Activated naive CD4-positive, alpha-beta T cell treated with anti-CD3 and anti-CD28 coated beads, Interleukin-2, amount 50 U/mL, for 72 hours (primary cell): ENCODE measurements at places on chromosomes 1 and 21. TPM values are rescaled to one million over a fixed set of nuclear protein-coding genes. Genes with fewer than 3 reads are reported as not detected.

DNA sequence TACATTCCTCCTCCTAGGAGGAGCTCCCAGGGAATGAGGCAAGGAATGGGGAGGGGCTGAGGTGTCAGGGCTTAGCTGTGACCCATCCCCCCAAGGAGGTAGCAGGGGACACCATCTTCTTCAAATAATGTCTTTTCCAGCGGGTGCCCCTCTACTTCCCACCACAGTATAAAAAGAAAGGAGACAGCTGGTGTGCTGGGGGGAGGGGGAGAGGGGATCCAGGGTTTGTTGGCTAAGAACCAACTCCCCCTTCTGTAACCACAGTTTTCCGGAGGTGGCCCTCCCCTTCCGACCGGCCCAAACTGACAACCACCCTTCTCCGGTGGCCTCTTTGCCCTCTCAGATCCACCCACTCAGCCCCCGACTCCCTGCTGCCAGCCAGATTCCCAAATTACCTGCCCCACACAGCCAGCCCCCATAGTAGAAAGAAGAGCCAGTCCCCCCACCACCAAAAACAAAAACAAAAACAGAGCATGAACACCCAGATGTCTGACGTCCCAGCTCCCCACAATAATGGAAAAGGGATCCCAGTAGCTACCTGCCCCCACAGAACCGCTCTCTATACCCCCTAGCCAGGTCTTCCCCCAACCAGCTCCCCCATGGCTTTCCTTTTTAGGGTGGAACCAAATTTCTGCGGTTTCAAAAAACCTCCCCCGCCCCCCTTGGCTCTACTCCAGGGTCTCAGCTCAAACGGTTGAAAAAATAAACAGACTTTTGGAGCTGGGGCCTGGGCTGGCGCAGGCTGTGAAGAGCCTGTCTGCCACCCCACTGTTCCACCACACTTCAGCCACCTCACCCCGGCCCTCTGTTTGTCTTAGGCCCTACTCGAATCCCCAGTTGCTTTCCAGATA is 2.1 kb downstream of the ARHGEF2 start:
- peak; percentile 34 for DNase-seq

Gene C1orf94
- not detected for total RNA-seq

Gene RYR2
- not detected for total RNA-seq

DNA sequence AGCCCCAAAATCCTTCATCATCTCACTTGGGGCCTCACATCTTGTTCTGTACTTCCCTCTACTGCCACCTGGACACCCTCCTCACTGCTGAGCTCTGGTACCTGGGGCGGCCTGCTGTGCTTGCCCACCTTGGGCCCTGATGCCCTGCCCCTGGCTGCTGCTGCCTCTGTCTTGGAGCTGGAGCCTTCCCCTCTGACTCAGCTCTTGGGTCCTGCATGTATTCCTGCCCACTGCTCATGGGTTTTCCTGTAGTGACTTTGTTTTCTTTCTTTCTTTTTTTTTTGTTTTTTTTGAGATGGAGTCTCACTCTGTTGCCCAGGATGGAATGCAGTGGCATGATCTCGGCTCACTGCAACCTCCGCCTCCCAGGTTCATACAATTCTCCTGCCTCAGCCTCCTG is 37.5 kb downstream of the TRAPPC10 start:
- DNase-seq, result no peak

DNA sequence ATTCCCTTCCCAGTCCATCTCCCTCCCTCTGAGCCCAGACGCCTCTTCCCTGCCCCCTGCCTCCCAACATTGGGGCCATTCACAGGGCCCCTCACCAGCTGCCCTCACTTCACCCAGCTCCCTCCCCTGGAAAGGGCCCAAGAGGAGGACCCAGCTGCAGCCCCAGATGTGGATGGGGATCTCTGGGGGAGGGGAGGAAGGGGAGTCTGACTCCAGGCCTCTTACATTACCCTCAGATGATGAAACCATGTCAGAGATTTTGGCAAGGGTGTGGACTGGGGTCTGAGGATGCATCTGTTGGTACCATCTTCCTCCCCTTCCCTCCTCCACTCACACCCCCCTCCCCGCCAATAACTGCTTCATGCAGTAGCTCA is 1.1 kb upstream of the KIF21B start:
- DNase-seq, result no peak

Gene C1orf52
- total RNA-seq, result 35.4 TPM

GRCh38 chr1:155977690-155978324 is 540 bp downstream of the ARHGEF2 start:
- DNase-seq, result peak; percentile 42

GRCh38 chr1:169745015-169745861 is 11.4 kb upstream of the SELE start:
- DNase-seq, result no peak

GRCh38 chr1:65866439-65866838 is 73.7 kb downstream of the PDE4B start:
- DNase-seq, result no peak

- no peak for DNase-seq
Measured at GRCh38 chr1:31961536-31961935, 23.4 kb upstream of the PTP4A2 start.

GRCh38 chr1:91513160-91513559 is 12.5 kb downstream of the CDC7 start:
- no peak for DNase-seq

Gene KCNN3
- 0.32 TPM for total RNA-seq

DNA sequence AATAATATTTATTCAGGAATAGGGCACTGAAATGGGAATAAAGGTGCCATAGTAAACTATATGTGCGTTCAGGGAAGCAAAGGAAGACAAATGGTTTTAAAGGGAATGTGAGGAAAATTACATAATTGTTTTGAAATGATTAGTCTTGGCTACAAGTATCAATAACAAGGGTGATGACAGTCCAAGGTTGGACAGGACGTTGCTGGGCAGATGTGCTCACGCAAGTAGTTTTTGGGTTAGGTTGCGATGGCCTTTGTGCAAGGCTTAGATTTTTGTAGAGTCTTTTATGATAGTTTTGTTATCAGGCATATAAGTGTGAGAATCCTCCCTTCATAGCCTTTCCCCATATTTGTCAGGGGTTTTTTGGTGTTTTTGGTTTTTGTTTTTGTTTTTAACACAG is 57.0 kb downstream of the SPATA6 start:
- DNase-seq, result no peak

DNA sequence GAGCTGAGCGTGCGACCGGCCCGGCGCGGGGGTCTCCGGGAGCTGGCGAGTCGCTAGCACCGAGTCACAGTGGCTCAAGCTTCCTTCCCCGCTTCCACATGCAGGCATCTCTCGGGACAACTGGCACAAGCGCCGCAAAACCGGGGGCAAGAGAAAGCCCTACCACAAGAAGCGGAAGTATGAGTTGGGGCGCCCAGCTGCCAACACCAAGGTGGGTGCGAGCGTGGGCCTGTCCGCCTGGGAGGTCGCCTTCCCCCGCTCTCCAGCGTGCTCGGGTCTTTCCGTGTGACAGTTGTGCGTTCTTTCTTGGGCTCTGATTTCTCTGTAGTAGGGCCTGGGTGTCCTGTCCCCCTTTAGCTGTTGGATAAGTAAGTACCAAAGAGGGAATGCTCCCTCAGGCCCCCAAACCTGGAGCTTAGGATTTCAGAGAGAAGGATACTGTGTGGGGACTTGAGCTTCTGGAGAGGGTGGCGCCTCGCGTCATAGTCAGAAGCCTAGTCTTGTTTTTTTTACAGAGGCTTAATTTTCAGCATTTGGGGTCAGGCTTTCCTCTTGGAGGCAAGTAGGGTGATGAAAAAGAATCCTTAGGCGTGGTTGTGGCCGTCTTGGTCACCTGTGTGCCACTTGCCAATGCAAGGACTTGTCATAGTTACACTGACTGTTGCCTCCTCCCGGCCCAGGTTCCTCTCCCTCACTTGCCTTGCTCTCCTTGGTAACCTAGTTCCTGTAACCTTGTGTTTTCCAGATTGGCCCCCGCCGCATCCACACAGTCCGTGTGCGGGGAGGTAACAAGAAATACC is 790 bp downstream of the RPS8 start:
- peak; percentile 66 for DNase-seq

Gene CRP
- total RNA-seq, result not detected

GRCh38 chr1:38500891-38501290 is 358.7 kb downstream of the RRAGC start:
- DNase-seq, result no peak

DNA sequence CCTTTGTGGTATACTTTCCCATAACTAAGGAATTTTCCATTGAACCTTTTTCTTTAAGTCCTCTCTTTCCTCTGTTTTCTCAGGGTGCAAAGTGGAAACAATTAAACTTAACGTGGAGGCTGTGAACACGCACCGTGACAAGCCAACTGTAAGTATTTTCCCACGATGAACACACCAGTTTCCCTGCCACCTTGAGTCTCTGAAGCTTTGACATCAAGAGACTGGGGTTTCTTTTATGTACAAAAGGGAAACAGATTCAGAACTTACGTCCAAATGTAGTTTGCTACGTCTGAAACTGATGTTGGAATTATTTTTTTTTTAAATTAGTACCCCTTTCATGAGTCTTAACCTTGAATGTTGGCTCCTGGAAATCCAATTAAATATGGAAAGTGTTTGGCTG is 17.2 kb upstream of the C4BPB start:
- DNase-seq, result no peak

Gene INTS11
- 119 TPM for total RNA-seq

Gene LIX1L
- 47.9 TPM for total RNA-seq

GRCh38 chr1:174497478-174497877 is 49.7 kb downstream of the GPR52 start:
- DNase-seq, result no peak

Gene PDPN
- total RNA-seq, result not detected

Gene ADAMTSL4
- total RNA-seq, result 0.96 TPM

DNA sequence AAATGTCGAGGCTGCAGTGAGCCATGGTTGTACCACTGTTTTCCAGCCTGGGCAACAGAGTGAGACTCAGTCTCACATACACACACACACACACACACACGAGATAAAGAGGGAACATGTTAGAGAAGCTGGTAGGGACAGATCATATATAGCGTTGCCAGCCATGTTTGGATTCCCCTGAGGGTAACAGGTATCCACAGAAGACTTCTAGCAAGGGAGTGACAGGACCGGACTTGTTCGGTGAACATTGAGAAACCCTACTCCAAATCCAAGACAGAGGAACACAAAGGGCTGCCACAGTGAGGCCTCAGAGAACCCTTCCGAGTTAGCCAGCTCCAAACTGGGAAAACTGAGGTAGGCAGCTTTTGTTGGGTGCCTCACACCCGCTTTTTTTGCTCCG is 3.7 kb upstream of the SARS1 start:
- no peak for DNase-seq

DNA sequence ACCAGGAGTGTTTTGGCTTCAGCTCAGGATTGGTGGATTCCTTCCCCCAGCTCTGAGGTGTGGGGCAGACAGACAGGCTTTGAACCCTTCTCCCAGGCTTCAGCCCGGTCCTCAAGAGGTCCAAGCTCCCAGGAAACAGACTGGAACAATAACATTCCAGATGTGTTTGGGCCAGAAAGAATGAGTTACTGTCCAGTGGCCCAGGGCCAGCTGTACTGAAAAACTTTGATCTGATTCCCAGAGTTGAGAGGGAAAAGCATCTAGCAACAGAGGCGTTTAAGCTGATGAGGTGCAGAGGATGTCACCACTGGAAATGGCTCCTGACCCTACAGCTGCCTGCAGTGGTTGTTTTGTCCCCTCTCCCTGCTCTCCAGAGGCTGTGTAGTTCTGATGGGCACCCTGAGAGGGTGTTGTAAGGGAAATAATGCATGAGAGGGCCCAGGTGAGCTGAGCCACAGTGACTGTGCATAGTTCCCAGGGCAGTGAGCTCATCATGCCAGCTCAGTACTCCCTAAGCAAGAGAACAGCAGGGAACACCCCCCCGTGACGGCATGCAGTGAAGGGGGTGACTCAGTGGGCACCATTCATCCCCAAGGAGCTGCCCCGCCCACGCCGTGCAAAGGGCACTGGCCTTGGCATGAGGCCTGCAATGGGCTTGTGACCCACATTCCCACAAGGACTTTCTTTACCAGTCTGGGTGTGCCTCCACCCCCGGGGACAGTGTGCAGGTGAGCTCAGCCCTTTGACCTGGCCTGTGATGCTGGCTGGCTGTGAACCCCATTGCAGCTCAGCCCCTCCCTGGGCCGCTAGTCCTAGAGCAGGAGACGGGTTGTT is 13.8 kb upstream of the SFN start:
- DNase-seq, result no peak

Gene TRAF3IP3
- total RNA-seq, result 158 TPM

- DNase-seq, result no peak
Measured at GRCh38 chr21:34268493-34268892, 95.3 kb upstream of the KCNE2 start.

Gene WLS
- total RNA-seq, result not detected

Gene KCNJ9
- total RNA-seq, result not detected

Gene CD1E
- total RNA-seq, result not detected

DNA sequence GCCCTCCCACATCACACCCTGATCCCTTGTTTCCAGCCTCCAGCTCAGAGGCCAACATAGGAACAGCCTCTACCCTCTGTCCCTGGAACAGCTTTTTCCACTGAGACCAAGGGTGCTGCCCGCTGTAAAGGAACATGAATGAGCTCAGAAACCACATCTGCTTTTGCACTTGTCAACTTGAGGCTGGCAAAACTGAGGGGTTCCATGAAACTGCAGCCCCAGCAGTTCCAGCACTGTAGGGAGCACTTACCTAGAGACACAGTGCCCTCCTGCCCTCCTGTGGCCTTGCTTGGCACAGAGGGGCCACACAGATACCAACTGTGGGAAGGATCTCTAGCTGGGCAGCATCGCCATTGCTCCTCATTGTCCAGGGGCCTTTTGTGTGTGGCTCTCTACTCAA is 51.7 kb downstream of the ITPKB start:
- no peak for DNase-seq

Gene KCNA3
- 9.1 TPM for total RNA-seq

DNA sequence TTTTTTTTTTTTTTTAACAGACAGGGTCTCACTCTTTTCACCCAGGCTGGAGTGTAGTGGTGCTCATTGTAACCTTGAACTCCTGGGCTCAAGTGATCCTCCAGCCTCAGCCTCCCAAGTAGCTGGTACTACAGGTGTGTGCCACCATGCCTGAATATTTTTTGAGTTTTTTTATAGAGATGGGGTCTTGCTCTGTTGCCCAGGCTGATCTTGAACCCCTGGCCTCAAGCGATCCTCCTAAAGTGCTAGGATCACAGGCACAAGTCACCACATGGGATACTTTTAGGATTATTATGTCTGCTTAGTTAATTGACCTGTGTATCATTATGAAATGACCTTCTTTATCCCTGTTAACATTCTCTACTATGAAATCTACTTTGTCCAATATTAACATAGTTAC is 38.0 kb downstream of the RASSF5 start:
- no peak for DNase-seq

- no peak for DNase-seq
Measured at GRCh38 chr1:38128926-38129453, 82.4 kb upstream of the POU3F1 start.

Gene CELA2A
- not detected for total RNA-seq

Gene AIRE
- total RNA-seq, result not detected
